ENCODE measurements at places on chromosomes 7 and 10. TPM values are rescaled to one million over a fixed set of nuclear protein-coding genes. Genes with fewer than 3 reads are reported as not detected.
A peak's percentile ranks its signal among the peaks of the same experiment; 100 is the strongest.

GRCh38 chr10:21500578-21500910 lies 24.9 kb downstream of the SKIDA1 start:
- peaks cover 36% of the 10 kb centered on the region for H3K27me3 ChIP-seq
- no peaks in the 10 kb centered on the region for H3K36me3 ChIP-seq
- peaks cover 18% of the 10 kb centered on the region for H3K4me1 ChIP-seq
- H3K27ac ChIP-seq, result no peak overlapping the region

DNA sequence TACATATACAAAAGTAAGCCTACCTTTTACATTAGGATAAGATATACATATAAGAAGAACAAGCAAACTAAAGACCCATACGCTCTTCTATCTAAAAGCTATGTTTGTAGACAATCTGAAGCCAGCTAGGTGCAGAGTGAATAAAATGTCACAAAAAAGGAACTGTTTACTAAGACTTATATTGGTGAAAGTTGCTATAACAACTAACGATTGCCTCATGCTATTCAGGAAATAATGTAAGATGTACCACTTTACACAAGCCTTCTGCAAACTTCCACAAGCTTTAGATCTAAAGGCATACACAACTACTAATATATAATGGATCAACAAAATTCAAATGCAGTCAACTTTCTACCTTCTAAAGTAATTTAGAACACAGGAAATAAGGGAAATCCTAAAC lies 175.1 kb downstream of the SRPK2 start:
- DNase-seq, result no peak
- H3K27ac ChIP-seq, result no peak overlapping the region
- no peaks in the 10 kb centered on the region for H3K4me1 ChIP-seq
- no peak overlapping the region for H3K4me3 ChIP-seq
- H3K27me3 ChIP-seq, result no peaks in the 10 kb centered on the region
- no peaks in the 10 kb centered on the region for H3K36me3 ChIP-seq

DNA sequence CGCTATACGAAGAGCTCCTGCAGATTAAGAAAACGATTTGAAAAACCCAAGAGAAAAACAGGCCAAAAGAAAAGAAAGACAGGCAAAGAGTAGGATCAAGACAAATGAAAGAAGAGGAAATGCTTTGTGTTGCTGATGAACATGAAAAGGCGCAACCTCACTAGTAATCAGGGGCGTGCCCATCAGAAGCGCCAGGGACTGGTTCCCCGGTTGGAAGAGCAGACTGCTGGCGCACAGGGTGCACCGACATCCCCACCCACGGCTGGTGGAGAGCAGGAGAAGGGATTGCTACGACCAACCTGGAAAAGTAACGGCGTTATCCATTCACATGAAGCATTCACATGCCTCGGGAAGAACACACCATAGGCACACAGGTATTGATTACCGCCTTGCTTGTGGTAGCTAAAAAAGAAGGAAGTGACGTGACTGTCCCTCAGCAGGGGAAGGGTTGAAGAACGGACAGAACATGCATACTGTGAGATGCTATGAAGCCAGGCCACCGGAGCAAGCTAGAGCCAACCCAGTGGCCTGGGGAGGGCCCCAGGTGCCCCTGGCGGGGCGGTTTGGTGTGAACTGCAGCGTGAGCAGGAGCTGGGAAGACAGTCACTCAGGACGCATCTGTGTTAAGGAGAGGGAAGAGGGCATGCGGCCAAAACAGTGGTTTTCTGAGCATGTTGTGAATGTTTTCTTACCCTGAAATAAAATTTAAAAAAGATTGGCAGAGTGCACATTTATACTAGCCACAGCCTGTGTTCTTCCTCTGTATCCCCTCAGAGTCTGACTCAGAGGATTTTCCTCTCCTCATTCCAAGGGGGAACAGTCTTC lies 18.3 kb downstream of the AGAP3 start:
- H3K4me1 ChIP-seq, result no peaks in the 10 kb centered on the region
- no peak overlapping the region for H3K27ac ChIP-seq
- no peaks in the 10 kb centered on the region for H3K27me3 ChIP-seq

Gene SAP25
- not detected for total RNA-seq

- no peaks in the 10 kb centered on the region for H3K36me3 ChIP-seq
- DNase-seq, result peak; percentile 92
- no peaks in the 10 kb centered on the region for H3K27me3 ChIP-seq
- peak overlapping the region; percentile 59 for H3K4me3 ChIP-seq
Measured at GRCh38 chr10:98467506-98468318, 21.0 kb upstream of the HPS1 start.

DNA sequence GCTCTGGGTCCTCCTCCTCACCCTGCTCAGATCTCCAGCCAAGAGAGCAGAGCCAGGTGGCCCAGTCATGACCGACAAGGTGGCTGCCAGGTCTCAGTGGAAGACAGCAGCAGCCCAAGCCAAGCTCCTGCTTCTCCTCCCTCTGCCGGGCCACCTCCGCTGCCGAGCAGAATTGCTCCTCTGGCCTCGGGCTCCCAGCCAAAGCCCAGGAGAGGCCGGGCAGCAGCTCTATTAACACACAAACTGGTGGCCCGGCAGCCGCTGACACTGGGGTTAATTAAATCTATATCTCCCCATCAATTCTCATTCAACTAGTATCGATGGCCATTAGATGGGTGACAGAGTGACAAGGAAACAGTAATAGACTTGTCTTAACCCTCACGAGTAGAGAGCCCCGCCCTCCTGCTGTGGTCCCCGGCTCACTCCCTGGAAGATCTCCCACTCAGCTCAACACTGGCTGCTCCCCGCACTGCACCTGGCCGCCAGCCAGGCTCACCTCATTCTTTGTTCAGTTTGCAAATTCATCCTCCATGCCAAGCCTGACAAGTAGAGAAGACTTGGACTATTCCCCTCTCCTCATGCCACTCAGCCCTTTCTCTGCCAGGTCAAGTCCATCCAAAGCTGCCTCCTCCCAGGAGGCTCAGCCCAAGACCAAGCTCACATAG lies 74.1 kb upstream of the UNC5B start:
- H3K27ac ChIP-seq, result no peak overlapping the region
- peaks cover 11% of the 10 kb centered on the region for H3K27me3 ChIP-seq
- no peak for DNase-seq
- H3K4me3 ChIP-seq, result no peak overlapping the region
- H3K36me3 ChIP-seq, result no peaks in the 10 kb centered on the region
- H3K4me1 ChIP-seq, result no peaks in the 10 kb centered on the region

DNA sequence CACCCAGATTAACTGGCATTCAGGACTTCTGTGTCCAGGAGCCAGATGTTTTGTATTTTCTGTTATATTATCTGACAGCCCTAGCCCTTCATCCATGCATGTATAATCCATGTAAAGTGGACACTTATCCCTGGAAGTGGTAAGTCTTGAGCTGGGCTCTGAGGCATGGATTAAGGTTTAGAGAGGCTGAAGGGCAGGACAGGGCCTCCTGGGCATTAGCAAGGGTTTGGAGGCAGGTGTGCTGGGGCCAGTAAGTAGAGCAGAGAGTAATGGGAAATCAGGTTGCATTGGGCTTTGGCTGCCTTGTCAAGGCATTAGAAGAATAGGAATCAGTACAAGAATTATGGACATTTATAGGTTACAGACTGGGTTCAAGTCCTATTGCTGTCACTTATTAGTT lies 138.0 kb downstream of the DYNC1I1 start:
- H3K4me3 ChIP-seq, result no peak overlapping the region
- DNase-seq, result no peak
- no peaks in the 10 kb centered on the region for H3K4me1 ChIP-seq
- no peaks in the 10 kb centered on the region for H3K36me3 ChIP-seq
- H3K27ac ChIP-seq, result no peak overlapping the region
- peaks cover 18% of the 10 kb centered on the region for H3K27me3 ChIP-seq

Gene IGFBP3
- 632 TPM for total RNA-seq

Gene OGA
- 66.4 TPM for total RNA-seq

- peak overlapping the region; percentile 32 for H3K27ac ChIP-seq
- no peak overlapping the region for H3K4me3 ChIP-seq
- H3K27me3 ChIP-seq, result no peaks in the 10 kb centered on the region
Measured at GRCh38 chr7:94401428-94401814, 6.7 kb downstream of the COL1A2 start.

Gene UBTD1
- total RNA-seq, result 20.6 TPM

GRCh38 chr7:44995555-44996493 lies 4.2 kb upstream of the CCM2 start:
- H3K27ac ChIP-seq, result no peak overlapping the region
- no peaks in the 10 kb centered on the region for H3K27me3 ChIP-seq
- DNase-seq, result no peak
- no peak overlapping the region for H3K4me3 ChIP-seq

DNA sequence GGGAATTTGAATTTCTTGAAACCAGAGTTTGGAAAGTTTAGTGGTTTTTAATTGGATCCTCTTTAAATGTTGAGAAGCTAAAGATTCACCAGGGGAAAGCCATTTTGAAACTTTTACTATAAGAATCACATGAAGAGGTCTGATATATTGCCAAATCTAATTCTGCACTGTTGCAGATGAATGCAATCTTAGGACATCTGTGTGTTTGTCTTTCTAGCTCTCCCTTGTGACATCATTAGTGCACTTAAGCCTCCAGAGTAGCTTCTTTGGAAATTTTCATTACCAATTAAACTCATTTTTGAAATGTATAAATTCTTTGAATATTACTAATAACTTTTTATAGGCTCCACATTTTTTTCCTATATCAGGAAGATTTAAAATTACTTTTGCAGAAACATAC lies 160.2 kb downstream of the BICC1 start:
- H3K4me3 ChIP-seq, result no peak overlapping the region
- no peak for DNase-seq
- H3K36me3 ChIP-seq, result no peaks in the 10 kb centered on the region
- no peak overlapping the region for H3K27ac ChIP-seq
- H3K27me3 ChIP-seq, result no peaks in the 10 kb centered on the region

GRCh38 chr7:64636386-64636785 lies 29.5 kb upstream of the ZNF107 start:
- H3K36me3 ChIP-seq, result no peaks in the 10 kb centered on the region
- DNase-seq, result no peak
- H3K27ac ChIP-seq, result no peak overlapping the region

Gene ZNF736
- not detected for total RNA-seq

DNA sequence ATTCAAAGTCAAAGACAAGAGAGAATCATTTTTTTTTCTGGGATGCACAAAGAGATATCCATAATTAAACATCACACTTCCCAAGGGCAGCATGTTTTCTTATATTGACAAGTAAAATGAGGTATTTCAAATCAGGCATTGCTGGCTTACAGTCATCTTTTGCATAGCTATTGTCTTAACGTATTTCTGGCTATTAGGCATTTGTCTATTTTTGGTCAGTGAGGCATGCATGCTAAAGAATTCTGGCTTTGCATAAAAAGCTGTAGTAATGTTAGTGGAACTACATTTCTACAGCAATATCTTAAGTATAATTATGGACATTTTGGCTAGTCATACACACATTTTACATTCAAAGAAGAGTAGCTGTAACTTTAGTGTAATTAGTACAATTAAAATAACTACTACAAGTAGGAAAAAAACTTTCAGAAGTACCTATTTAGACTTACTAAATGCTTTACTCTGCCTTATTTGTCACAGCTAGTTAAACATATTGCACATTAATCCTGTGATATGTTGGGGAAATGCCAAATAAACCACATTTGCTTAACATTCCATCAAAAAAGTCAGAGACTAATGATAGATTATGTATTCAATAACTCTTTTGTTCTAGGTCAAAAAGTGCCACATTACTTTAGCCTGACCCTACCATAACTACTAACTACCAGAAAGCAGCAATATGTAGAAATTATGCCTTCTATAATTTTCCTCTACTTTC lies 76.4 kb downstream of the RELN start:
- H3K27ac ChIP-seq, result no peak overlapping the region
- no peak for DNase-seq
- no peaks in the 10 kb centered on the region for H3K36me3 ChIP-seq
- no peaks in the 10 kb centered on the region for H3K27me3 ChIP-seq
- no peaks in the 10 kb centered on the region for H3K4me1 ChIP-seq

DNA sequence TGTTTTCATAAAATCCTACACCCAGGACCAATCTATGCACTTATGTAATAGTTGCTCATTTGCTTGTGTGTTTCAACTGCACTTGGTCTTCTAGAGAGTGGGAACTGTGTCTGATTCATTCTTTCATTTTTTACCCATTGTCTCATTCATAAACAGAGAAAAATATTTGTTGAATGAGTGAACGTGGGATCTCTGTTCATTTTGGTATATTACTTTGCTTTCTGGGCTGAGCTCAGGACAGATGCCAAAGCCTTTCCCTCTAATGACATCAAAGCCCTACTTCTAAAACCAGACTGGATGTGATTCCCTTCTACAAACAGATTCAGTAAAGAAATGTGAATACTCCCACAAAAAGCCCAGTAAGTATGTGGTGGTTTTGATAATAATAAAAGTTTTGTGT lies 145.2 kb downstream of the ST7 start:
- DNase-seq, result no peak
- no peaks in the 10 kb centered on the region for H3K36me3 ChIP-seq
- H3K4me1 ChIP-seq, result no peaks in the 10 kb centered on the region
- H3K4me3 ChIP-seq, result no peak overlapping the region

Gene ZMYND11
- 70.2 TPM for total RNA-seq

Gene NYAP1
- 1.6 TPM for total RNA-seq

Gene SCRN1
- total RNA-seq, result 71.2 TPM

GRCh38 chr10:51700228-51700817 lies 928 bp upstream of the CSTF2T start:
- no peaks in the 10 kb centered on the region for H3K27me3 ChIP-seq
- peaks cover 10% of the 10 kb centered on the region for H3K4me1 ChIP-seq
- peak; percentile 55 for DNase-seq
- H3K36me3 ChIP-seq, result no peaks in the 10 kb centered on the region
- peak overlapping the region; percentile 99 for H3K27ac ChIP-seq

- H3K4me3 ChIP-seq, result no peak overlapping the region
- H3K36me3 ChIP-seq, result no peaks in the 10 kb centered on the region
- H3K27ac ChIP-seq, result no peak overlapping the region
- no peak for DNase-seq
Measured at GRCh38 chr10:74156919-74157289, 5.9 kb downstream of the ADK start.

DNA sequence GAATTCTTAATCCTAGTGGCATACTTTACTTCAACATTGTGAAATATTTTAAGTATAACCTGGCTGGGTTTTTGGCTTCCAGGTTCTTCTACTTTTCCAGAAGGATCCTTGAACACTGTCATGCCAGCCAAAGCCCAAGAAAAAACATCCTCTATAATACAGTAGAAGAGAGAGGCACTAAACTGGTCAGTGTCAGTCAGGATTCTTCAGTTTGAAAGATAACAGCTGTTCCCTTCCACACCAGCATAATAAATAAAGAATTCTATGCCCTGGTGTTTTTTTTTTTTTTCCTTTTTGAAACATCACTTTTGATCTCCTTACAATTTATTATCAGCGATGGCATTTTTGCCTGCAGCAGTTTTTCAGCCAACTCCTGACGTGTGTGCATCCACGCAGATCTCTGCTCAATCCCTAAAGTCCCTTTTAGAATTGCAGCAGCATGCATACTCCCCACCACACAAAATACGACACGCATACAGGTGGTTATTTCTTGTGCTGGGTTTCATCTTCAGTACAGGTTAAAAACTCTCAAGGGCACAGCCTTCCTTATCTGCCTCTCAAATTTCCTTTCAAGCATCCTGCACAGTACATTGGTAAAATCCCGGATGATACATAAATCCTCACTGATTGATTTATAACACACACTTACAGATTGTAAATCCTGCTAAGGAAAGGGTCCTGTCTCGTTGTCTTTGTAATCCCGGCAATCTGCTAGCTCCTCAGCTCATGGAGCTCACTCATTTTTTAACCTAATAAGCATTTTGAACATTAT lies 100.2 kb downstream of the TPK1 start:
- no peak overlapping the region for H3K4me3 ChIP-seq
- H3K36me3 ChIP-seq, result no peaks in the 10 kb centered on the region
- DNase-seq, result no peak
- no peak overlapping the region for H3K27ac ChIP-seq

GRCh38 chr7:40382145-40382544 lies 247.3 kb downstream of the SUGCT start:
- H3K4me3 ChIP-seq, result no peak overlapping the region
- no peak overlapping the region for H3K27ac ChIP-seq
- no peaks in the 10 kb centered on the region for H3K27me3 ChIP-seq
- no peak for DNase-seq
- H3K4me1 ChIP-seq, result no peaks in the 10 kb centered on the region
- no peaks in the 10 kb centered on the region for H3K36me3 ChIP-seq
